SJCRH30 (cell line): ENCODE measurements at places on chromosomes 12 and 14.

DNA sequence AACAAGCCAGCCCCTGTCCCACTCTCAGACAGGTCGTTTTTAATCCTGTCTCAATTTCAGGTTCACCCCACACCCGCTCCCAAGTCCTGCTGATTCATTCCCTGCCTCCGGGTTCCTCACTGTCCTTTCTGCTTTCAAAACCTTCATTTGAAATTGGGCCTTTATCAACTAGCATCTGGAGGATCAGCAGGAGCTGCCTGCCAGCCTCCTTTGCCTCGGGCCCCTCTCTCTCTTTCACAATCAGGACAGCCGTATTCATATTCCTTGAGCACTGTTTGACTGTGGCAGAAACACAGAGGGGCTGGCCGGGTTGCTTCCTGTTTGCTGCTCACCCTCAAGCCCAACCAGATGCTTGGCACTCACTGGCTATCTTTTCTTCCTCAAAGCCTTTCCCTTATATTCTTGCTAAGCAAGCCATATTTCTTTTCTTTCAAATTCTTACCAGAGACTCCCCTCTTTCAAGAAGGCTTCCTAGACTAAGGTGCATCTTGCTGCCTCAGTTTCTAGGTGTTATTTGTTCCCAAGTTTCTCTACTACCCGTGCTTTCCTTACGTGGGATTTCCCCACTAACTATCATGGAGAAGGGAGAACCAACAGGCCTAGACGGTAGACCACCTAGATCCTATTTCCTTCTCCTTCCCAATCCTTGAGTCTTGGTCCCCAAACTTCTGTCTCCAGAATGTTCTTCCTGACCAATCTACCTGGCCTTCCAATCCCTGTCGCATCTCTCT, 3.0 kb downstream of the GALNT6 start:
- DNase-seq, result no peak

DNA sequence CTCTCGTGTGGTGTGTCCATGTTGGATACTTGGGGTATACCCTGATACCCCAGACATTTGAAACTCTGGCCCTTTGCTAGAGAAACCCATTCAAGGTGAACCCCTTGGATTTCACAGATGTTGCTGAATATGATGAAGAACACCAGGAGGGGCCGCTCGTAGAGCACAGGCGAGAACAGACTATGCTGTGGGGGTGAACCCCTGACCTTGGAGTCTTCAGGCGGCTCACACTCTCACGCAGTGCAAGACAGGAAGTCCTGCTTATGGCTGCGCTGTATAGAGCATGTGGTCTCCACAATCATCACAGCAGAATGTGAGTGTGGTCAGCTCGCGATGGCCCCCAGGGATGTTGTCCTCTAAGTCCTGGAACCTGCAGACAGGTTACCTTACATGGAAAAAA, 60.4 kb downstream of the SLC15A4 start:
- DNase-seq, result no peak

- DNase-seq, result no peak
Measured at GRCh38 chr12:88893801-88894200, 313.5 kb upstream of the KITLG start.

- DNase-seq, result no peak
Measured at GRCh38 chr14:55303691-55304145, 32.5 kb downstream of the FBXO34 start.

- no peak for DNase-seq
Measured at GRCh38 chr12:50291377-50291776, 8.1 kb upstream of the LIMA1 start.
